ENCODE measurements at places on chromosomes 13 and 19. TPM values are rescaled to one million over a fixed set of nuclear protein-coding genes. Genes with fewer than 3 reads are reported as not detected.
A peak's percentile ranks its signal among the peaks of the same experiment; 100 is the strongest.

DNA sequence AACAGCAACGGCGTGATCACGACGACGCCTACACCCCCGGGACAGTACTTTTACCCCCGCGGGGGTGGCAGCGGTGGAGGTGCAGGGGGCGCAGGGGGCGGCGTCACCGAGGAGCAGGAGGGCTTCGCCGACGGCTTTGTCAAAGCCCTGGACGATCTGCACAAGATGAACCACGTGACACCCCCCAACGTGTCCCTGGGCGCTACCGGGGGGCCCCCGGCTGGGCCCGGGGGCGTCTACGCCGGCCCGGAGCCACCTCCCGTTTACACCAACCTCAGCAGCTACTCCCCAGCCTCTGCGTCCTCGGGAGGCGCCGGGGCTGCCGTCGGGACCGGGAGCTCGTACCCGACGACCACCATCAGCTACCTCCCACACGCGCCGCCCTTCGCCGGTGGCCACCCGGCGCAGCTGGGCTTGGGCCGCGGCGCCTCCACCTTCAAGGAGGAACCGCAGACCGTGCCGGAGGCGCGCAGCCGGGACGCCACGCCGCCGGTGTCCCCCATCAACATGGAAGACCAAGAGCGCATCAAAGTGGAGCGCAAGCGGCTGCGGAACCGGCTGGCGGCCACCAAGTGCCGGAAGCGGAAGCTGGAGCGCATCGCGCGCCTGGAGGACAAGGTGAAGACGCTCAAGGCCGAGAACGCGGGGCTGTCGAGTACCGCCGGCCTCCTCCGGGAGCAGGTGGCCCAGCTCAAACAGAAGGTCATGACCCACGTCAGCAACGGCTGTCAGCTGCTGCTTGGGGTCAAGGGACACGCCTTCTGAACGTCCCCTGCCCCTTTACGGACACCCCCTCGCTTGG is 966 bp downstream of the JUNB start:
- H3K36me3 ChIP-seq, result peaks cover 4% of the 10 kb centered on the region
- peak; percentile 80 for DNase-seq
- peak overlapping the region; percentile 84 for H3K4me3 ChIP-seq
- H3K27me3 ChIP-seq, result peaks cover 32% of the 10 kb centered on the region

GRCh38 chr13:113740661-113741060 is 18.4 kb upstream of the TMEM255B start:
- peaks cover 8% of the 10 kb centered on the region for H3K4me1 ChIP-seq
- no peaks in the 10 kb centered on the region for H3K27me3 ChIP-seq
- H3K36me3 ChIP-seq, result no peaks in the 10 kb centered on the region
- no peak overlapping the region for H3K4me3 ChIP-seq

DNA sequence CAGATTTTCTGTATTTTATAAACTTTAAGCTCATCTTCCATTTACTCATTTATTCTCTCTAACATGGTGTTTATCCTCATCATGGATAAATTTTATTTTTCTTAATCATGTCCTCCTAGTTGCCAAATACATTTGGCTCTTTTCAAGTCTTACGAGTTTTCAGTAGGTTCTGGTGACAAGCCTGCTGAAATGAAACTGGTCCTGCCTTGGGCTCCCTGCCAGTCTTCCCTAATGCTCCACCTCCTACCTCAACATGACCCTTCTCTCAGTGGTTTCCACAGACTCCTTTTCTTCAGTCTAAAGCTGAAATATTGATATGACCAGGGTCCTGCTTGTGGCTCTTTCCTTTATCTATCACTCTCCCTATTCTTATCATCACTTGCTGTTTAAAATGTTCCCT is 81.2 kb downstream of the TRPC4 start:
- peaks cover 4% of the 10 kb centered on the region for H3K4me1 ChIP-seq
- H3K36me3 ChIP-seq, result no peaks in the 10 kb centered on the region
- DNase-seq, result no peak
- H3K27me3 ChIP-seq, result no peaks in the 10 kb centered on the region
- no peak overlapping the region for H3K4me3 ChIP-seq

GRCh38 chr13:111865046-111865445 is 201.9 kb upstream of the SOX1 start:
- no peak overlapping the region for H3K4me3 ChIP-seq
- no peak overlapping the region for H3K27ac ChIP-seq
- DNase-seq, result no peak
- H3K27me3 ChIP-seq, result peaks cover 7% of the 10 kb centered on the region
- peaks cover 27% of the 10 kb centered on the region for H3K4me1 ChIP-seq
- H3K36me3 ChIP-seq, result peaks cover 15% of the 10 kb centered on the region

DNA sequence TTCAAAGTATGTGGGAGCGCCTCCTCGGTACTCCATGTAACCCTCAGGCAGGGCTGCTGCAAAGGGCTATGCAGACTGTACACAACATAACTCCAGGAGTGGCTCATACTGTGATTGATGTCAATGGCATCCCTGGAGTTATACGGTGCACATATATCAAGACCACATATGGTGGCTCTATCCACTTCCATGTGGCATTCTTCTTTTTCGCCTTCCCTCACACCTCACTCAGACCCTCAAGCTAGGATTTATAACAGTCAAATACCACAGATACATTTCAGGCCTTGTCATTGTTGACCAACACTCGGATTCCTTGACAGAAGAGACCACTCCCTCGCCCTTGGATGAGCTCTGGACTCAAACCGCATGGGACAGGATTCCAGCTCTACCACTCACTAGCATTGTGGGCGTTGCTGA is 11.3 kb upstream of the UBL3 start:
- H3K36me3 ChIP-seq, result no peaks in the 10 kb centered on the region
- no peak overlapping the region for H3K27ac ChIP-seq
- no peak for DNase-seq

- DNase-seq, result no peak
- H3K4me3 ChIP-seq, result no peak overlapping the region
- H3K36me3 ChIP-seq, result peaks cover 23% of the 10 kb centered on the region
- no peaks in the 10 kb centered on the region for H3K27me3 ChIP-seq
- H3K4me1 ChIP-seq, result peaks cover 11% of the 10 kb centered on the region
Observed at GRCh38 chr13:112882555-112883024, 86.4 kb upstream of the MCF2L start.

DNA sequence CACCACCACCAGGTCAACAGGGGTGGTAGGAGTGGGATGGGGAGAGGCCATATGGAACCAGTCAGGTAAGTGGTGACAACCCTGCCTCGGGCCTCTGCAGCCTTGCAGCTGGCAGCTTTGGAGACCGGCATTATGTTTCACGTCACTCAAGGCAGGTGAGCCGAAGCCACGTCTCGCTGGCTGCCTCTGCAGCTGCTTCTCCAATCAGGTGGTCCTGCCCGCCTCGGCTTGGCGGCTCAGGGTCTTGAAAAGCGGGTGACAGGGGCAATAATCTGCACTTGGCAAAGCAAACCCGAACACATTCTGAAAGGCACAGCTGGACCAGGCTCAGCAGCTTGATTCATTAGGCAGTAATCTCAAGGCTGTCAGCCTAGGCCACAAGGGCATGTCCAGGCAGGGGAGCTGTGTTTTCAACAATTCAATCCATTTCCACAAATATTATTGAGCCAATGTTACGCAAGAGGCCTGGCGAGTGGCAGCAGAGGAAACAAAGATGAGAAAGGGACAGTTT is 77.4 kb upstream of the PCDH8 start:
- peaks cover 5% of the 10 kb centered on the region for H3K27me3 ChIP-seq
- H3K27ac ChIP-seq, result no peak overlapping the region
- DNase-seq, result no peak
- no peak overlapping the region for H3K4me3 ChIP-seq
- H3K36me3 ChIP-seq, result no peaks in the 10 kb centered on the region

DNA sequence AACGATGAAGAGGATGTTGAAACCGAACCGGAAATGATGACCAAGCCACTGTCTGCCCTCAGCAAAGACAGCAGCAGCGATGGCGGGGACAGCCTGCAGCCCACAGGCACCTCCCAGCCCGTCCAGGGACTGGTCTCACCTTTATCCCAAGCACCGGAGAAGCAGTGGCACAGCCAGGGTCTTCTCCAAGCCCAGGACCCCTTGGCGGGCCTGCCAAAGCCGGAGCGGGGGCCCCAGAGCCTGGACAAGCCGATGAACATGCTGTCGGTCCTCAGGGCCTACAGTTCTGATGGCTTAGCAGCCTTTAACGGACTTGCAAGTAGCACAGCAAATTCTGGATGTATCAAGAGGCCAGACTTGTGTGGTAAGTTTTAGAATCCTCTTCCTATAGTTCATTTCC is 177.0 kb downstream of the ZNF536 start:
- H3K4me1 ChIP-seq, result peaks cover 28% of the 10 kb centered on the region
- H3K36me3 ChIP-seq, result no peaks in the 10 kb centered on the region
- no peak overlapping the region for H3K27ac ChIP-seq
- DNase-seq, result no peak
- no peaks in the 10 kb centered on the region for H3K27me3 ChIP-seq

- no peak for DNase-seq
- peaks cover 6% of the 10 kb centered on the region for H3K27me3 ChIP-seq
- H3K36me3 ChIP-seq, result 0 out of 2 replicates have a peak, but pooled peaks cover 3% of the 10 kb centered on the region
- peak overlapping the region; percentile 85 for H3K27ac ChIP-seq
- H3K4me3 ChIP-seq, result peak overlapping the region; percentile 83
- peaks cover 42% of the 10 kb centered on the region for H3K4me1 ChIP-seq
Observed at GRCh38 chr19:19388568-19389555, 16.6 kb upstream of the GATAD2A start.

DNA sequence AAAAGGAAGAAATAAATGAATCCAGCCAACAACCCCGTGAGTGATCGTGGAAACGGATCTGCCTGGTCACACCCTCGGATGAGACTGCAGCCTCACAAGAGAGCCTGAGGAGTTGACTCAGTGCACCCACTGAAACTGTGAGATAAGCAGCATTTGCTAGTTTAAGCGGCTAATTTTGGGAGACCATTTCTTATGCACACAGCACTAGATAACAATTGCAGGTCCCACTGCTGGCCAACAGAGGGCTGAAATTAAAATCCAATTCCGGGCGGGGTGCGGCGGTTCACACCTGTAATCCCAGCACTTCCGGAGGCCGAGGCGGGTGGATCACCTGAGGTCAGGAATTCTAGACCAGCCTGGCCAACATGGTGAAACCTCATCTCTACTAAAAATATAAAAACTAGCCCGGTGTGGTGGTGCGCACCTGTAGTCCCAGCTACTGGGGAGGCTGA is 3.6 kb downstream of the UQCR11 start:
- DNase-seq, result no peak
- peaks cover 23% of the 10 kb centered on the region for H3K36me3 ChIP-seq
- H3K4me3 ChIP-seq, result no peak overlapping the region
- H3K27ac ChIP-seq, result peak overlapping the region; percentile 80
- H3K27me3 ChIP-seq, result no peaks in the 10 kb centered on the region

- peaks cover 29% of the 10 kb centered on the region for H3K27me3 ChIP-seq
- DNase-seq, result no peak
- H3K27ac ChIP-seq, result no peak overlapping the region
- no peaks in the 10 kb centered on the region for H3K36me3 ChIP-seq
- no peak overlapping the region for H3K4me3 ChIP-seq
Observed at GRCh38 chr19:4775627-4776152, 15.8 kb upstream of the FEM1A start.

DNA sequence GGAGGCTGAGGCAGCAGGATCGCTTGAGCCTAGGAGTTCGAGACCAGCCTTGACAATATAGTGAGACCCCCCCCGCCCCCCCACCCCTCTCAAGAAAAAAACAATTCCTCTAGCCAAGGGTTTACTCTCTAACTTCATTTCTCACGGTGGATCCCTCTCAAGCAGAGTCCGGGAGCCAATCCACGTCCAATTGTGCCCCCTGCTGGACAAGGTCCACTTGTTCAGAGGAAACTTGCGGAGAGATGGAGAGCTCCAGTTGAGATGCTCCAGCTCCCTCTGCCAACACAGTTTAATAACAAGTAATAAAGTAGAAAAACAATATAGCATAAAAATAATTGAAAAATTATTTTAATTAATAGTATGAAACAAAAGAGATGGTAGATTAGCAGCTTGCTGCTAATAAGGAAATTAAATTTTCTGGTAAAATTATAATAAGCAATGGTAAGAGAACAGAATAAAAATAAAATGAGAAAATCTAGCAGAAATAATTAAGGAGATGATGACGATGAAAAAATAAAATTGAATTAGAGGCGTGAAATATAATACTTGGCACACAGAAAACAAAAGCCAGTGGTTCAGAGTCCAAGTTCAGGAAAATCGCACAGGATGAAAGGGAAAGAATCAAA is 14.5 kb upstream of the SIGLEC14 start:
- no peak overlapping the region for H3K4me3 ChIP-seq
- H3K27ac ChIP-seq, result no peak overlapping the region
- peaks cover 26% of the 10 kb centered on the region for H3K27me3 ChIP-seq
- no peaks in the 10 kb centered on the region for H3K36me3 ChIP-seq

- peaks cover 23% of the 10 kb centered on the region for H3K36me3 ChIP-seq
- DNase-seq, result no peak
- peaks cover 17% of the 10 kb centered on the region for H3K27me3 ChIP-seq
- no peak overlapping the region for H3K27ac ChIP-seq
Observed at GRCh38 chr19:15838351-15838750, 22.9 kb upstream of the OR10H1 start.

- peaks cover 26% of the 10 kb centered on the region for H3K4me1 ChIP-seq
- no peak for DNase-seq
- H3K27me3 ChIP-seq, result peaks cover 56% of the 10 kb centered on the region
- H3K4me3 ChIP-seq, result no peak overlapping the region
- H3K27ac ChIP-seq, result no peak overlapping the region
Observed at GRCh38 chr19:41531438-41532311, 44.3 kb upstream of the CEACAM21 start.

DNA sequence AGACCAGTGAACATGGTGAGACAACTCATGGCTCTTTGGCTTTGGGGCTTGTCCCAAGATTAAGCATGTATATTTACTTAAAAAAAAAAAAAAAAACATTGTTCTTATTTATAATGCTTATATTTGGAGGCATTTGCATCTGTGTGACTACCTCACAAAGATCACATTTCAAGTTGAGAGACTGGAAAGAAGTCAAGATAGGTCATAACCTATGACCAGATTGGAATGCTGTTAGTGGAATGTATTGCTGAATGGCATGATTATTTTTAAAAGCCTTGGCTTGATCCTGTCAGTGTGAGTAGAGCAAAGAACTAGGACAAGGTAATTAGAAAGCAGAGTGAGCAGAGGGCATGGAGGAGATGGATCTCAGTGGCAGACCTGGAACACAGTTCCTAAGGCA is 214.6 kb downstream of the OXGR1 start:
- peaks cover 19% of the 10 kb centered on the region for H3K36me3 ChIP-seq
- H3K27me3 ChIP-seq, result no peaks in the 10 kb centered on the region
- DNase-seq, result no peak
- H3K4me1 ChIP-seq, result peaks cover 6% of the 10 kb centered on the region

- no peaks in the 10 kb centered on the region for H3K27me3 ChIP-seq
- no peaks in the 10 kb centered on the region for H3K4me1 ChIP-seq
- peaks cover 6% of the 10 kb centered on the region for H3K36me3 ChIP-seq
- no peak overlapping the region for H3K27ac ChIP-seq
Observed at GRCh38 chr13:90477216-90477615, 870.3 kb upstream of the MIR17HG start.

The LILRB3 gene
- not detected for total RNA-seq

The ZNF566 gene
- 12.9 TPM for total RNA-seq

The NUMBL gene
- total RNA-seq, result 34.9 TPM

The LILRA1 gene
- total RNA-seq, result not detected

The TEX101 gene
- total RNA-seq, result not detected

The SHISA2 gene
- total RNA-seq, result 20.5 TPM

The NCAN gene
- 1.9 TPM for total RNA-seq

The ZNF724 gene
- total RNA-seq, result 59.0 TPM

The ZNF561 gene
- total RNA-seq, result 67.9 TPM
